ENCODE measurements at places on chromosomes 6 and 20.

DNA sequence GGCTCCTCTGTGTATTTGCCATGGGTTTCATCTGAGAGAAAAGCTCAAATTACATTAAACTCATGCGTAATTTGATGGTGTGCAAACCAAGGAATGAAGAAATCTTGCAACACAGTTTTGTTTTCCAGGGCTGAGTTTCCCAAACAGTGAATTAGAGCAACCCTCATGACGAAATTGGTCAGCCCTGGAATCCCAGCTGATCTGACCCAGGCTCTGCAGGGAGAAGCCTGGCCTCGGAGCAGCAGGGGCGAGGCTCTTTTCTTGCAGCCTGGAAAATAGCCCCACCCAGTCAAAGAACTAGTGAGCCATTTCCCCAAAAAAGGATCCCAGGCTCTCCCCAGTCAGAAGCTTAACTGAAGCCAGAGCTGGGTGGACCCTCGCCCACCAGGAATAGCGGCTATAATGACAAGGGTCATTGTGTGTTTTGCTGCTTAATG is 107.3 kb upstream of the SNX9 start:
- DNase-seq: no peak

DNA sequence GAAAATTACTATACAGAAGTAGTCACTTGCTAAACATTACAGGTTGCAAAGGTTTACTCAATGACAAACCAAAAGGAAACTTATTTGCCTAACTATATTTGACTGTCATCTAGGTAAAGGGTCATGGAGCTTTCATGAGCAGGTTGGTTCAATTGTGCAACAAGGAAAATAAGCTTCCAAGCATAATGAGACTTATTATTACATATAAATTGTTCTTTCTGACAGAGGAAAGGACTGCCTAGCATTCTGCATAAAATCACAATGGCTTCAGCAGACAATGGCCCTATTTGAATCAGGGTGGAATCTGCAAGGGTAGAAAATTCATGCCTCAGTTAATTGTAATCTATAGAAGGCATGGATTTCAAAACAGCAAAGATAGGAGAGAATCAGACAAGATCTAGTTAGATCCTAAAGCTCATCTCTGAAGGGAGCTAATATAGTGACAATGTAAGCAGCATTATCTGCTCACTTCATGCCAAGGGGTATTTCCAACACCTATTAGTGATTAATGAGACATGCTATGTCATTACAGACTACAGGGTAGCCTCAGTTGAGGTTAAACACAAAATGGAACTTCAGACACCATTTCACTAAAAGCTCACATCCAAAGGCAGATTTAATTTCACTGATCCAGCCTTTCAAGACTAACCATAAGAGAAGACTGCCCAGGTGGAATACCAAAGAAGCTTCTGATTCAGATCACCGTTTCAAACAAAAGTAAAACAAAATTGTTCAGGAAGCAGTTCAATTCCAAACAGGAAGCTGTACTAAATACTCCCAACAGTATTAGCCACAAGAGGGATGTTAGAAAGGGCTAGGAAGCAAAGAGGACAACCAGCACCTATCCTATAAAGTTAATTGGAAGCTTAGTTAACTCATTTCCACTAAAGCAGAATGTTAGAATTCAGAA is 8.5 kb downstream of the STAU1 start:
- DNase-seq: no peak

DNA sequence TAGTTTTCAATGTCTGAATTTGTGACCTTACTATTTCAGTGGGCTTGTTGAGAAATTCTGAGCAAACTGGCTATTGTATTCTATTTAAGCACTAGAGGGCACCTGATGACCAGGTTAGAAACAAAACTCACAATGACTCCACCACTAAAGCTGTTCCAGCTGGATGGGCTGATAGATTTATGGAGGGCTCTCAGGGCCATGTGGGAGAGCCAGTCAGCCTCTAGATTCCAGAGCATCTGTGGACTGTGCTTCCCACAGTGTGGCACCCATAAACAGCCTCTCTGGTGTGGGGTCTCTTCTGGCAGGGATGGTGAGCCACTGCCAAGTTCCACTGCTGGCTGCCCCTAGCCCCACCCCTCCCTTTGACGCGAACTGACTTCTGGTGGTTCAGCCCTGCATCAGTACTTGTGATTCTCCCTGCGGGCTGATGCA is 29.2 kb downstream of the C6orf58 start:
- DNase-seq: no peak

GRCh38 chr20:46557231-46557956 is 6.9 kb upstream of the OCSTAMP start:
- no peak for DNase-seq

DNA sequence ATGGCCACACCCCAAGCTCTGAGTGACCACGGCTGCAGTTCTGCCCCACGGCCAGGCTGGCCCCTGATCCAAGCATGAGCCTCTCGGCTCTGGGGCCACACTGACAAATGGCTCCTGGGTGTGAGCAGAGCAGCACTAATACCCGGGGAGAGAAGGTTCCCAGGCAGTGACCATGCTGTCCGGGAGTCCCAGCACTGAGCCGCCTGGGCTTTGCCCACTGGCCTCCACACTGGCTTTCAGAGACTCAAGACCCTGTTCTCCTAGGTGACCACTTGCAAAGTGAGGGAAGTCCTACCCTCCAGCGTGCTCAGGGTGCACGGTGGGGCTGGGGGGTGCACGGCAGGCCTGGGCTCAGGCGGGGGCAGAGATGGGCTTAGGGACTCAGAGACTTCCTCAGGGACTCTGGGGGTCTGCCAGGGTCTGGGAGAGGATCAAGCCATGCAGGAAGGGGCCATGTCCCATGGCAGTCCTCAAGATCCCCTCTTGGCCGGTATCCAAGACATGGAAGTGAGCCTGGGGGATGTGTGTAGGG is 220.2 kb upstream of the RNF24 start:
- no peak for DNase-seq

DNA sequence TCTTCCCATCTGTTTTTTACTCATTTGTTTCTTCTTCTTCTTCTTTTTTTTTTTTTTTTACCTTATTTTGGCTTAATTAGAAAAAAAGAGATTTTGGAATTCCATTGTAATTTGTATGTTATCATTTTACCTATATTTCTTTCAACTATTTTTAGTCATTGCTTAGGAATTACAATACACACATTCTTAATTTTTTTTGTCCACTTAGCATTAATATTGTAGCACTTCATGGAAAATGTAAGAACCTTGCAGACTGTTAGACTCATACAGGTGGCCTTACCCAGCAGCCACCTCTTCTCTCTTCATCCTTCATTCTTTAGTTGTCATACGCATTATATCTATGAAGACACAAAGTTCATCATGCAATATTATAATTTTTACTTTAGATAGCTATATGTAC is 5.8 kb upstream of the SLC18B1 start:
- no peak for DNase-seq

GRCh38 chr20:19817017-19817416 is 59.0 kb downstream of the RIN2 start:
- no peak for DNase-seq

DNA sequence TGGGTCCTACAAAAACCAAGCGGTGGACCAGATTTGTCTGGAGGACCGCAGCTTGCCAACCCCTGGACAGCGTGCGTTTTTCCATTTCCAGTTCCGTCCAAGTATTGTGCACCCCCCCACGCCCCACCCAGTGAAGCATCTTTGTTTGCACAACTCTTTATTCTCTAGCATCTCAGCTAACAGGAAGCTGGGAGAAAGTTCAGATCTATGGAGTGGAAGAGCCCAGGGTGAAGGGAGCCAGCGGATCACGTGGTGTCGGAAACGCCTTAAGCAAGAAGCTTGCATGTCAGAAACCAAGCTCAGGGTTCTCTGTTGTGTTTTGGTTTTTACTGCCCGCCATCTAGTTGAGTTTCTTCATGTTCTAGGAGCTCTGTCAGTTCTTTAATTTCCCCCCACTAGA is 29.9 kb downstream of the ARID1B start:
- DNase-seq: no peak

DNA sequence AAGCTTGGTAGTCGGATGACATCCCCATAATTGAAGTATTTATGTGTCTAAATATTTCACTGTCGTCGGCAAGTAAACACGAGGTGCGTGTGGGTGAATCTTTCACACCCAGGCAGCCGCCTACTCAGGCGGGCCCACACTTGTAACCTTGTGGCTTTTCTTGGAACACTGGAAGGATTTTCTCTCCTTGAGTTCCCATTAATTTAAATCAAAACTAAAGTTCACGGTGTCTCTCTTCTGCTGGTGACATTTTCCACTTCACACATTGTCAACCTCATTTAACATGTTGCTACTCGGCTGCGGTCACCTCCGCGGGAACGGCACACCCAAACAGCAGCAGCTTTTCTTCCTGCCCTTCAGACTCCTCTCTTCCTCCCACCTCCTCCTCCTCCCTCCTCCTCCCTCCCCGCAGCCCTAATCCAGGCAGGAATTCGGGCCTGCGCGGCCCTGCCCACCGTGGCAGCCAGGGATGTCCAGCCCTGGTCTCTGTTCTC is 336.6 kb downstream of the QKI start:
- no peak for DNase-seq

DNA sequence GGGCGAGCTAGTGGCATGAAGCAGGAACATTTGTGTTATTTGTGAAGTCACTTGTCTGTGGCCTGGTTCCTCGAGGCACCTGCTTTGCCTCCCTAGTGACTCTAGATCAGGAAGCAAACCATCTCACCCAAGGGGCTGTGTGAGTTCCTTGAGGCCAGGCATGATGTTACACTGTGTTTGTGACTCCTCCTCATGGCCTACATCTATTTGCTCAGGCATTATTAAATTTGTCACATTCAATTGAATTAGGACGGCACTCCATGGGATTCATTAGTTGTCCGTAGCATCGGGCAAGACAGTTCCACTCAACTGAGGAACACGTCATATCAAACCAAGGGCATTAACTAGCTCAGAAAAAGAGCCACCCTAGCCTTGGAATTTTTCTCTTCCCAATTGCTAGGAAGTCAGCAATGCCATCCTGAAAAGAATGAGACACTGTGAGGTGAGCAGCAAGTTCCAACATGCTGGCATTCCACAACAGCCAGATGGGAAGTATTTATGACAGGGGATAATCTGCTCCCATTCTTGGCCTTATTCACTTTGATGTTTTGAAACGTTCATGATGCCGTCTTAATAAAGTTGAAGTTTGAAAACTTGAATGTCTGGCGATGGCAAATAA is 17.2 kb downstream of the TMEM200A start:
- no peak for DNase-seq
